ENCODE measurements at places on chromosomes 16 and 17.

DNA sequence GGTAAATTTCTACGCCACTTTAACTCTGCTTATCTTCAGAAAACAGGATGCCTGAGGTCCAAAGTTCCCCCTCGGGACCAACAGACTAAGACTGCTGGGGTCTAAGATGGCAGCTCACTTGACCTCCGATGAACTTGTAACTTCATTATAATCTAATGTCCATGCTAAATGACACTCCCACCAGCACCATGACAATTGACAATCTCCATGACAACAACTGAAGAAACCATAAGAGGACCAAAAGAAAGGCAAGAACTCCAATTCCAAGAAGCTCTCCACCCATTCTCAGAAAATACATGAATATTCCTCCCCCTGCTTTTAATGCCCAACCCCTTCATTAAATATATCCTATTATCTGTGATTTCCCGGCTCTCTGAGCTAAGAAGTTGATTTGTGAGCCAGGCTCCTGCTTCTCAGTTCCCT is 7.5 kb downstream of the CCL4 start:
- no peak for DNase-seq

DNA sequence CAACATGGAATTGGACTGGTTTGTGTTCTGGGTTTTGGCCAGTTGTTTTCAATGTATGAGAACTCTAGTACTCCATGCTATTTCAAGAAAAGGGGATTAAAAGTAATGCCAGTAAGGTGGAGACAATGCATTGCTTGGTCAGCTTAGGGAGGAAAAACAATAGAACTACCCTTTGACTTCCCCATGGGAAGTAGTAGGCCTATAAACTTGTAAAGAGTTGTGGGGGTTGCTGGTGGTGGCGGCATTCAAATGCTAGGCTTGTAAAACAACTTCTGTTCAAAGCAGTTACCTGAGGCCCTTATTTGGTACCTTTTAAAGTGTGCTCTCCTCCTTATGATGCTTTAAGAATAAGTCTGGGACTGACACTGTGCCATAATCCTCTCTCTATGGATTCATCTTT is 9.4 kb downstream of the MAP3K3 start:
- no peak for DNase-seq

GRCh38 chr16:81623365-81624102 is 155.6 kb upstream of the PLCG2 start:
- peak; percentile 76 for DNase-seq

GRCh38 chr17:1120596-1121441 is 59.0 kb downstream of the ABR start:
- DNase-seq: no peak

GRCh38 chr17:57277923-57278604 is 21.7 kb downstream of the MSI2 start:
- DNase-seq: no peak

DNA sequence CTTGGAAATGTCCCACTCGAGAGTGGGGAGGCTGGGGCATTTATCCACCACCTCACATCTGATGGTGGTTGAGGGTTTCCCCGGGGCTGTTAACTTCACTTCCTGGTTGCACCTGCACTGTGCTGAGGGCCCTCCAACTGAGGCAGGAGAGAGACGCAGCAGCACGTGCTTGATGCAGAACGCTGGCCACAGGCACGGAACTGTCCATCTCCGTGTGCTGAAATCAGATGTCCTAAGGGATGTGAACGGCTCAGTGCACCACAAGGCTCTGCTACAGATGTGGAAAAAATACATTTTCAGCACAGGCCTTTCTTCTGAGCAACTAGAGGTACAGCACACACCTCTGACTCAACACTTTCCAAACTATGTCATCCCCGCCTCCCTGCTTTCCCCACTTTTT is 114.8 kb upstream of the C16orf82 start:
- DNase-seq: no peak

DNA sequence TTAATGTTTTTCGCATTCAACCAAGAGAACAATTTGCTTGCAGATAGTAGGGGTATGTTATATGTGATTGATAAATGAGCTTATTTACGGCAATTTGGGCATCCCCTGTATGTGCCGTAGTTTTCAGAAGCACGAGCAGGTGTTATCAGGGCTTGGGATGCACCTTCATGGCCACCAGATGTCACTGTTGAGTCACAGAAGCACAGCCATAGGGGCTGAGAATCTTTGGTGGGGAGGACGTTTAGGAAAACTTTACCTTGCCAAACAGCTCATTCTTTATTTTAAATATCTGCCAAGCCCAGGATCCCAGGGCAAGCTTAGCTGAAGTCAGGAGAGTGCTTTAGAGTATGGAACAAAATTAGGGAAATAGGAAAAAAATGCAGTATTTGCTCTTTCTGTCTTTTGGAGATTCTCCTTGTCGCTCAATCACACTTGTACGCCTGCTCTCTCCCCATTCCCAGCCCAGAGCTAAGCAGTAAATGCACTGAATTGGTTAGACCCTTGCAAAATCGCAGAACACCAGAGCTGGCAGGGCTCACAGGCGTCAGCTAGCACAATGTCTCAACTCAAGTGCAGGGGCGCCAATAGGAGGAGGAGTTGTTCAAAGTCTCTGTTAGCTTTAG is 93.6 kb upstream of the MPHOSPH6 start:
- peak; percentile 82 for DNase-seq

DNA sequence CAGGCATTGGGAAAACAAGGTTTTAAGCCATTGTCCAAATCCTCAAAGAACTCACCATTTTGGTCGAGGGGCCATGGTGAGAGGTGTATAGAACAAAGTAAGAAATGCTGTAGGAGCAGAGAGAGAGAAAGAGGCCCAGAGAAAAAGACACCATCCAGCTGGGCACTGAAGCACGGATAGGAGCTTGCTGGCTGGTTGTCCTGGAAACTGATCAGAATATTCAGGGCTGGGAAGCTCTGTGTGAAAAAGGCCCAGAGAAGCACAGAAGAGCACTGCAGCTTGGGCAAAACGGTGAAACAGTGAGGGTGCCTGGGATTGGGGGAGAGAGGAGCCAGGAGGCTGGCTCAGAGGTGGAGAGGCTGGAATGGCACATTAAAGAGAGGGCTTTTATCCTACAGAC is 16.5 kb downstream of the HS3ST3B1 start:
- DNase-seq: no peak

DNA sequence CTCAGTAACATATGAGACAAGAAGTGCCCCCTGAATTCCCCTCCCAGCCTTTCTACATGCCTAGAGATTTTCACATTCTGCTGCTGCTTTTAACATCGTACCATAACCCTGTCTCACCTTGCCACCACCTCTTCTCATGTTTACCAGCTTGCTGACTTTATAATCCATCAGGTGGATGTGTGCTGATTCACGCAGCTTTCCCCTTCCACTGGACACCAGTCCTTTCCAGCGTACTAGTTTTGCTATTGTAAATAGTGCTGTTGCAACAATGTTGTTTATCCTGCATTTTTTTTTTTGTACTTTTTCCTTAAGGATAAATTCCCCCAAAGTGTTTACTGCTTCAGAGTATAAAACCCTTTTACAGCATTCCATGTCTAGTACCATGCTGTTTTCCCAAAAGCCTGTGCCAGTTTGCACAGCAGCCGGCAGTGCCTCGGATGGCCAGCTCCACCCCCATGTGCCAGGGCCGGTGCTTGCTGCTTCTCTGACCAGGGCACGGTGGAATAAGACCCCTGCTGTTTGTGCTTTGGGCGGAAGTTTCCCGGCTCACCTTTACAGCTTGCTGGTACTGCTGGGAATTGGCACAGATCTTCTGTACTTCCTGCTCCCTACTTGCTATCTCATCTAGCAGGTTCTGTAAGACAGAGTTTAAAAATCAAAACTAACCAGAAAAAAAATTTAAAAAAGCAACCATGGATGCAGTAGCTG is 41.3 kb downstream of the UBN1 start:
- no peak for DNase-seq

GRCh38 chr16:57539072-57539796 is 2.9 kb upstream of the CCDC102A start:
- no peak for DNase-seq

- no peak for DNase-seq
Observed at GRCh38 chr17:9021992-9022572, 772 bp downstream of the NTN1 start.

- no peak for DNase-seq
Observed at GRCh38 chr16:4367393-4367856, 4.2 kb upstream of the VASN start.

DNA sequence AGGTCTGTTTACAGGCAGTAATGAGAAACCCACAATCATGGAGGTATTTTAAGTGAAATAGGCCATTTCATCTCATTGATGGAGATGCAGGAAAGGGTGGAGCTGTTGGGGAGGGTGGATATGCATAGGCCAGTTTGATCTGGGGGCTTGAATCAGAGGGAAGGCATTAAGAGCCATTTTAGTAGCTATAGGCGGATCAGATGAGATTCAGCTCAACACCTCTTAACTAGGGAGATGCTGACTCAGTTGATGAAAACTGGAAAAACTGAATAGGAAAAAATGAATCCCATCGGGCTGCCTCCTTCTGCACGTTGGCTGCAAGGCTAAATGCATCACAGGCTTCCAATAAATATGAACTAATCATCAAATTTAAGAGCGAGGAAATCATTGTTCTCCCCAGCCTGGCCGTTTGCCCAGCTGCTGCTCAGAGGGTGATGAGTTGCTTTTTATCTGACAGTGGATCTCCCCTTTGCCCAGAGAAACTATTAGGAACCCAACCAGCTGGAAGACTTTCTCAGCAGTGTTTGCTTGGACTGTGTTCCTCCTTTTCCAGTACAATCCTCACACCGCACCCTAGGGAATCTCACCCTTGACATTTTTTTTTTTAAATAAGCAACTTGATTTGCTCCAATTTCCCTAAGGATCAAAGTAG is 149.6 kb downstream of the SOX9 start:
- no peak for DNase-seq

- DNase-seq: no peak
Observed at GRCh38 chr16:24440306-24440705, 99.1 kb upstream of the RBBP6 start.
